ENCODE measurements at places on chromosomes 1 and 21.

- DNase-seq: no peak
Measured at GRCh38 chr1:43520100-43520778, 10.4 kb upstream of the PTPRF start.

DNA sequence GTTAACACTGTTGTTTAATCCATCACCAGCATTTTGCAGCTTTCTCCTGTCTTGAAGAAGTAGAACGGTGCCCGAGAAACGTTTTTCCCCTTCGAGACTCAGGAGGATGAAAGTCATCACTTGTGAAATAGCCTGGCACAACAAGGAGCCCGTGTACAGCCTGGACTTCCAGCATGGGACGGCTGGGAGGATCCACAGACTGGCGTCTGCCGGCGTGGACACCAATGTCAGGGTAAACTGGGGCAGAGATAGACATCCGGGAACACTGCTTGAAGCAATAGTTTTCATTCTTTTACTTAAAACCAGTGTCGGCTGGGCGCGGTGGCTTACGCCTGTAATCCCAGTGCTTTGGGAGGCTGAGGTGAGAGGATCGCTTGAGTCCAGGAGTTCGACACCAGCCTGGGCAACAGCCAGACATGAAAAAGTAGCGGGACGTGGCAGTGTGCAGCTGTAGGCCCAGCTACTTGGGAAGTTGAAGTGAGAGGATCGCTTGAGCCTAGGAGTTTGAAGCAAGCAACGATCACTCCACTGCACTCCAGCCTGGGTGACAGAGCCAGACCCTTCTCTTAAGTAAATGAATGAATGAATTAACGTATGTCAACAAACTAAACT lies 945 bp downstream of the CHAF1B start:
- no peak for DNase-seq

- DNase-seq: no peak
Measured at GRCh38 chr1:20663365-20663764, 2.2 kb upstream of the DDOST start.

DNA sequence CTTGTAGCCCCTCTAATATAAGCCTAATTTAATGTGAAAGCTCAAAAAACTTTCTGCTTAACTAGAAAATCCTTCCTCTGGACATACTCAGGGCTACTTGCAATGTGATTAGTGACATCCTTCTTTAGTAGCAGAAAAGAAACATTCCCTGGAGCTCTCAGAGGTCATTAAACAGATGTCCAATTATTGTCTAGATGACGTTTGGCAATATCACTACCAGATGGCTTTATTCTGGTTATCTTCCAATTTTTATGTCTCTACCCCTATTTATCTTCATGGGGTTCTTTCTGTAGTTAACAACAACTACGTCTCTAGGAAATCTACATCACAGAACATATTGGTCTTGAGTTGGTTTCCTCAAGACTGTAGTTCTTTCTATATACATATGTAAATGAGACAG lies 44.2 kb downstream of the CTH start:
- no peak for DNase-seq

- DNase-seq: no peak
Measured at GRCh38 chr21:46423546-46424038, 35.1 kb upstream of the DIP2A start.

- DNase-seq: no peak
Measured at GRCh38 chr21:28791595-28792282, 200.9 kb downstream of the LTN1 start.

GRCh38 chr1:233111731-233112130 lies 161.3 kb downstream of the NTPCR start:
- no peak for DNase-seq

GRCh38 chr1:222777977-222778376 lies 36.9 kb upstream of the DISP1 start:
- DNase-seq: no peak

GRCh38 chr1:166129006-166129405 lies 37.8 kb downstream of the FAM78B start:
- no peak for DNase-seq

DNA sequence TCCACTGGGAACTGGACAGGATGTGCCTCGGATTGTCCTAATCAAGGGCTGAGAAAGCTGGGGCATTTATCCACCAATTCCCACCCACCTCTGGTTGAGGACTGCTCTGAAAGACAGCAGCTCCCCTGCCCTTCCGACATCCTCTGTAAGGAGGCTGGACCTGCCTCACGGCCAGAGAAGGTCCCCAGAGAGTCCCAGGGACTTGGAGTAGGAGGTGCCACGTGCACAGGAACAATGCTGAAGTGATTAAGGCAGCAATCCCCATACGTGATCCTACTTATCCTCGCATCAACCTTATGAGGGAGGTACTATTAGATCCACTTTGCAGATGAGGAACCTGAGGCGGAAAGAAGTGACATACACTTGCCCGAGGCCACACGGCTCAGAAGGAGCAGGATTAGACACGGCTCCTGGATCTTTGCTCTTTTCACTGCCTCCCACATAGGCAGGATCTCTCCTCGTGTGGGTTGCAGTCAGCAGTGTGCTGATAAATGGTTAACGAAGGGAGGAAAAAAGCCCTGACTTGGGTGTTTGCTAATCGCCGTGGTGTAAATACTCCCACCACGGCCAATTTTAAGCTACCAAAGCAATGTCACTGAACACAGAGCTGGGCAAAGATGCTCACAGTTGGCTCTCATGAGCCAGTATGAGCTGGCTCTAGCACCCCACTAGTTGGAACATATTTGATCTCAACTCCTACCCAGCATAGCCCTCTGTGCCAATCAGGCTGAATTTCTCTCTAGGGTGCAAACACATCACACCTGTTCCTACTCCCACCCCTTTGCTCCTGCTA lies 18.6 kb upstream of the LDLRAP1 start:
- DNase-seq: no peak

DNA sequence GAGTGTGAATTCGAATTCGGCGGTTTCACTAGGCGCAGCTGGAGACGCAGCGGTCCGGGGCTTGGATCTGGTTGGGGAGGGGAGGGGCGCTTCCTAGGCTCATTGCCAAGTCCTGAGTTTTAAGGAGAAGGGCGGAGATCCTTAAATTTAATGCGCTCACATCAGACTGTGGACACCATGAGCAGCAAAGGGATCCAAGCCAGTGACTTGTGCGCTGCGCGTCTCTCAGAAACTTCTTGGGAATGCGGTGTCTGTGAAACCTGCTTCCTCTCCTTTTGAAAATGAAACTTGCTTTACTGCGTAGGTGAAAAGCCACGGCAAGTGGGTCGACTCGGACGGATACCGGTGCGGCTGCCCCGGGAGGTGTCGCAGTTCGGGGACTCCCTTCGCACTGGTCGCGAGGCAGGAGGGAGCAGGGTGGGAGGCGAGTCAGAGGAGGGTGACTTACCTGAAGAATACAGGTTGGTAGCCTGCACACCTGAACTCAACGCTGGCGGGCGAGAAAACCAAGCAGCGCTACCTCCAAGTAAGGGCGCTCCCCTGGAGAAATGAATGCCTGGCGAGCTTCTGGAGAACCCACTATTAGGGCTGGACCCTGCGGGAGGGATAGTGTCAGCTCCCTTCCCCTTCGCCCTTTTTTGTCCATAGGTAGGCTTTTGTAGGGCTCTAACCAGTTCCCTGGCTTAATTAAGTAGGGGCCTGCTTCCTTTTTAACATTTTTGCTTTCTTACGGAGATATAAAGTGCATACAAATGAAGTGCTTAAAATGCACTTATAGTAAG lies 992 bp downstream of the TENT5C start:
- no peak for DNase-seq

DNA sequence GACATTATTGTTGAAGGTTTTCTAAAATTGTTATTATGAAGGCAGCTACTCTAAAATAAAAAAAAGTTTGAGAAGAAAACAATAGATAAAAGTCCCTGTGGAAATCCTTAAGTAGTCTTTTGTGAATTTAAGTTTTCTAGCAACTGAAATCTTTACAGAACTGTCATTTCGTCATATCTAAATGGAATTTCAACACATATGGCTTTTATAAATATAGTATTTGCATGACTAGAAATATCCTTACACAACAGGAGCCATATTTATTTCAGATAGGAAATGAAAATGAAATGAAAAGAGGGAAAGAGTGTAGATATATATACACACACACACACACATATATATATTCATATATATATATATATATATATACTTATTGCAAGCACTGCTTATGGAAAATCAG lies 204.7 kb upstream of the RGS18 start:
- no peak for DNase-seq

GRCh38 chr1:222087221-222087920 lies 345.5 kb upstream of the DUSP10 start:
- no peak for DNase-seq

DNA sequence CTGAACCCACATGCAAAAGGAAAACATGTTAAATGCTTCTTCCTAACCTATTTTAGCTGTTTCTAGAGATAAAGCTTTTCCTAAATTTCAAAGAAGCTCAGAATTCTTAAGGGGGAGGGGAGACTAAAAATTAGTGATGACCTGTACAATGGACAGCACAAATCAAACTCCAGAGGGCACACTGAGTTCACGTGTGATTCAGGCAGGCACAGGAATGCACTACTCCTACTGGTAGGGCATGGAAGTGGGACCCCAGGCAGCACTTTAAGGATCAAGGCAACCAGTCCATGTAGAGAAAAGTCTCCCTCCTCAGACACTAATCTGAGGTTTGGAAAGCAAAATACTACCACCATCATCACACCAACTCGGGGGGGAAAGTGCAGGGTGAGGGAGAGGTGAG lies 31.3 kb upstream of the CLCA4 start:
- DNase-seq: no peak

GRCh38 chr1:229224308-229224707 lies 46.6 kb upstream of the RAB4A start:
- no peak for DNase-seq
